Activated T-helper 9 cell treated with anti-CD3 and anti-CD28 coated beads, Interleukin-2, amount 50 U/mL, for 16 hours (primary cell): ENCODE measurements at places on chromosomes 16 and 17.

- no peak for DNase-seq
Measured at GRCh38 chr17:47276868-47277267, 23.2 kb downstream of the ITGB3 start.

DNA sequence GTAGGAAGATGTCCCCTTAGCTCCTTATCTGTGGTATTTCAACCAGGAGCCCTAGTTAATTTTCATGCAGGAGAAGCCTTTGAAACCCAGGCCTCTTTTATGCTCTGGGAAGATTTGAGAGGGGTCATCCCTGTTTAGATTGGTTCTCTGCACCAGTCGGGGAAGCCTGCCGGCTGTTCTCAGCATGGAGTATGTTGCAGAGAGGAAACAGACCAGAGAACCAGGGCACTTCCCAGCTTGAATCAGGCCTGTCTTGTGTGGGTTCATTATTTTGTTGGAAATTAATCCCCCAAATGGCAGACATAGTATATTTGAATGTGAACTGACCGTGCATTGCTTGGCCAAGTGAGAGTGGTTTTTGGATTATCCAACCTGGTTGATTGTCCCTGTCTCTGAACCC, 1082.1 kb upstream of the RBFOX1 start:
- no peak for DNase-seq

DNA sequence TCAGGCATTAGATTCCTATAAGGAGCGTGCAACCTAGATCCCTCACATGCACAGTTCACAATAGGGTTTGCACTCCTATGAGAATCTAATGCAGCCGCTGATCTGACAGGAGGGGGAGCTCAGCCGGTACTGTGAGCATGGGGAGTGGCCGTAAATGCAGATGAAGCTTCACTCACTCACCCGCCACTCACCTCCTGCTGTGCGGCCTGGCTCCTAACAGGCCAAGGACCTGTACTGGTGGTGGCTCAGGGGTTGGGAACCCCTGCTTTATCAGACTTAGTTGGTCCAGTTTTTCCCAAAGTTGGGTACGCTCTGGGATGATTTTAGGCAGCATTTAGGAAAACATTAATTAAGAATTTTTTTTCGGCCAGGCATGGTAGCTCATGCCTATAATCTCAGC, 103.8 kb downstream of the MARF1 start:
- no peak for DNase-seq

- no peak for DNase-seq
Measured at GRCh38 chr17:40440166-40440565, 3.1 kb upstream of the IGFBP4 start.

DNA sequence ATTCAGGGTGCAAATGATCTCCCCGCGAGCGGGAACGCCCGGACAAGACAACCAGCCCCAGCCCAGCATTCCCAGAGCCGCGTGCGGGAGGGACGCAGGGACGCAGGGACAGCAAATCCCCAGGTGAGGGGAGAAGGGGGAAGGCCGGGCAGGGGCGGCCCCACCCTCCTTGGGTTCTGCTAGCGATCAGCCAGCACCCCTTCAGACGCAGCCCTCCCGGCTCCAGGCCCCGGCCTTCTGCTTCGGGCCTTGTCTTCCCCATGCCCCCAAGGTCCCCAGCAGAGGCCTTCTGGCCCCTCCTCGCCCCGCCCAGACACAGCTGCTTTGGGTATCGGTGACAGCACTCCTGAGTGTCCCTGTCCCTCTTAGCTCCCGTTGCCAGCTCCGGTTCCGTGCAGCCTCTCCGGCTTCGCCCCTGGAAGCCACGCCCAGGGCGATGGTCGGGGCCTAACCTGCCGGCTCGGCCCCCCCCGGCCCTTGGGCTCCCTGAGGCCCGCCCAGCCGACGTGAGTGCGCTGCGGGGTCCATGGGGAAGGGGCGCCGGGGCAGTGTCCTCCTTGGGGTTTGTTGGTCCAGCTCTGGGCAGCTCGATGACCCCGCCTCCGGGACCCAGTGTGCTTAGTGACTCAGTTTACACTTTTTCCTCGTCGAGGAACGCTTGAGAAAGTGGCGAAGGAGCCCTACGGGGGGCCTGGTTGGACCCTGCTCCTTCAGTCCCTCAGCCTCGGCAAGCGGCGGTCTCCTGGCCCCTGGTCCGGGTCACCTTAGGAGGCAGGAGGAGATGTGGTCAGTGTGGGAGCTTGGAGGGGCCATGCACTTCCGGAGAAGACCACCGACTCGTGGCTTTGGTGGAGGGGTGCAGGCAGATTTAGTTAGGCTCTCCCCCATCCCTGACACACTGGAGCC, 50.5 kb upstream of the AMZ2 start:
- no peak for DNase-seq

DNA sequence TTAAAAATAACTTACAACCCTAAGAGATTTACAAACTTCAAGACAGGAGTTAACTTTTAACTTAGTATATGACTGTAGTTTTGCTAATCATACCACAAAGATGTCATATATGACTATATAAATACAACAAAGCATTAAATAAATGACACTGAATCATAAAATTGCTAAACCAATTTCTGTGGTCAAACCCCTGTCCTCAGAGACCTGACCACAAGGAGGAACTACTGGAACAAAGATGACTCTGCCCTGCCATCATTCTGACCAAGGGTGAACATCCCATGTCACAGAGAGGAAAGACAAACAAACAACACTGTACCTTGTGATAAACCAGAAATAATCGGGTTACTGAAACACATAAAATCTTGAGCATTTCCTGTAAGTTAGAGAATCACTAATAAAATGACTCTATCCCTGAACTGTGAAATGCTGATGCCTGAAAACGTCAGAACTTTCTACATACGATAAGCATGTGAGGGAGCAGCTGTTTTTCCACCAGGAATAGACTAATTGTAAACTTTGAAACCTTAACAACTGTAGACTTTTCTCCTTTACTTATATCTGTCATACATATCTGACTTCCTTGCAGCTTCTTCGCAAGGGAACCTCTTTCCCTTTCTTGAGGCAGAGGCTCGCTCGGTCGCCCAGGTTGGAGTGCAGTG, 47.9 kb downstream of the WDR59 start:
- DNase-seq = no peak

DNA sequence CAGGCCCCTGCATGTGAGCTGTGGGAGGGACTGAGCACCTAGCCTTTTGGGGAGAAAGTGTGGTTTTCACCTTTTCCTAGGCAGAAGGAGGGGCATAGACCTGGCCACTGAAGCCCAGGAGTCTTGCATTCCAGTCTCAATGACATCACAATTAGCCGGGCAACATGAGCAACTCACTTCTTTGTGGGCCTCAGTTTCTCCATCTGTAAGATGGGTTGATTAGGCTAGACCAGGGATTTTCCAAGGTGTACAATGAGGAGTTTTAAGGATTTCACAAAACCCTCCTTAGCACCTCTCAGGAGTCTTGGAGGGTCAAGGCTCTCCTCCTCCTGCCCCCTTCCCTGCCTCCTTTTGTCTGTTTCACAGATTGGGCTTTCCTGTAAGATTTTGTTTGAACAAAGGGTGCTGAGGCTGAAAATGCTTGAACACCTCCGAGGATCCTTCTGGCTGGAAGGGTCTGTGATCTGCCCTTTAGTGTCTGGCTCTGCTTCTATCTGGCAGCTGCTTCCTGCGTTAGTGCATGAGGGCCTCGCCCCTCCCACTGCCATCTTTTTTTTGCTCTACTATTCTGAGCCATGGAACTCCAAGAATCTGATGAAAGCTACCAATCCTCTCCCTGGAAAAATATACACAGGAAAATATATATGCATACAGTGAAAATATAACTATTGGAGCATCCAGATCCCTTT, 52.4 kb upstream of the ETV4 start:
- no peak for DNase-seq

DNA sequence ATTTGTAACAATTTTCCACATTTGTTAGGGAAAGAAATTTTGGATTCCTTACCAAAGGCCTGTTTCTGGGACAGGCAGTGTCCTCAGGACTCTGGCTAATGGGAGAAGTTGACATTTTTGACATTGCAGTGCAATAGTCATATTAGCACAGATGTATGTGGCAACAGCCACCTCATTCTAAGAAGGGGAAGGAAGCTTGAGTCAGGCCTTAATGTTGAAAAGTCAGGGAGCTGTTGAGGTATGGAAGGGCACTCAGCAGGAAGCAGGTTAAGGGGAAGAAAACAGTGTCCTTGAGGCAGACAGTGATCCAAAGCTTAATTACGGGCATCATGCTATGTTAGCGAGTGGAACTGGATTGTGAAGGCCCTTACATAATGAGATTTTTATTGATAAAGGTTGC, 20.9 kb downstream of the AKTIP start:
- DNase-seq = no peak

DNA sequence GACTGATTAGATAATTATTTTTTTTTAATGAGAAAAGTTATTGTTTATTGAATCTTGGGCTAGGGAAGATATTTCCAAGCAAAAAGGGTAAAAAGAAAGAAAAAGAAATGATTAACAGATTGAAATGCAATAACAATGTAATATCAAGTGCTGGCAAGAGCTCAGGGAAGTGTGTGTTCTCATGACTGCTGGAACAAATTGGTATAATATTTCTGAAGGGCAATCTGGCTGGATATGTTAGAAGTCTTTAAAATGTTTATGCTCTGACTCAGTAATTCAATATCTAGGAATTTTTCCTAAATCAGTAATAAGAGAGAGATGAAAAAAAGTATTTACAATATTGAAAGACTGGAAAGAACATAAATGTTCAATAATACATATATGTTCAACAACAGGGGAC, 7.6 kb upstream of the ZNF624 start:
- no peak for DNase-seq

DNA sequence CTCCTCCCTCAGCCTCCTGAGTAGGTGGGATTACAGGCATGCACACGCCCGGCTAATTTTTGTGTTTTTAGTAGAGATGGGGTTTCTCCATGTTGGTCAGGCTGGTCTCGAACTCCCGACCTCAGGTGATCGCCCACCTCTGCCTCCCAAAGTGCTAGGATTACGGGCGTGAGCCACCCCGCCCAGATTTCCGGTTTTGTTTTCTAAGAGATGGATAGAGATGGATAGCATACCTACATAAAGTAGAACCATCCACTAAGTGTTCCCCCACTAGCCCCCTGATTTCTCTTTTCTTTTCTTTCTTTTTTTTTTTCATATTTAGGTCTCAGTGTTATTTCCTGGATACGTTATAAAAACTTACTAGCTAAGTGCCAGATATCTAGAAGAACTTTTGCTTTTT, 2.0 kb downstream of the WSB1 start:
- no peak for DNase-seq

DNA sequence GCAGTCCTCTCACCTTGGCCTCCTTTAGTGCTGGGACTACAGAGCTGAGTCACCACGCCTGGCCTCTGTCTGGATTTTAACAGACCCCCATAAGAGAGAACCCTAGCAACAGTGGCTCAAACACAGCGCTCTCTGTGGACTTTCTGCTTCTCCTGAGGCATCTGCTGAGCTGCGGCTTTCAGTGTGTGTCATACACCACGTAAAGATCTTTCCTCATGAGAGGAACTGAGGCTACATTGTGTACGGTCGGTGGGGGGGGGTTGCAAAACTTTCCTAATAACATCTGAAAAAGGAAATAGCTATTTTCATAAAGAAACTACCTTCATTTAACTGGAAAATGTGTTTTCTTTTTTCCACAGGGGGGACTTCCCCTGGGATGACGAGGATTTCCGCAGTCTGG, 32.9 kb downstream of the DEF8 start:
- DNase-seq = no peak

GRCh38 chr16:8346294-8346693, 244.0 kb downstream of the TMEM114 start:
- no peak for DNase-seq

GRCh38 chr17:57810721-57811637, 38.9 kb downstream of the MRPS23 start:
- DNase-seq = no peak

GRCh38 chr17:36117505-36118382, 14.1 kb downstream of the CCL4 start:
- DNase-seq = no peak

DNA sequence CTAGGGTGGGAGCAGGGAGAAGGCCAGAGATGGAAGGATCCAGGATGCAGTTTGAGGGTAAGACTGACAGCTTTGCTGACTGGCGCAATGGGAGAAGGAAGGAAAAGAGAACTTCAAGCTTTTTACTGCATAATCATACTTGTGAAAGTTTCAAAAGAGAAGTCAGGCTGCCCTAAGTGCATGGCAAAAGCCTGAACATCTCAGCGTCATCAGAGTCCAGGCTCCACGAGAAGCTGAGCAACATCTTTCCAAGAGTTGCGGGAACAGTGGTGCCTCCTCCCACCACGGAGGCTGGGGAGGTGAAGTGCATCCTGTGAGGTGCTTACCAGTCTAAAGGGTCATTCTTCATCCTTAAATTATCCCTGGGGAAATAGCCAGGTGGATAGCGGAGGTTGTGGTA, 26.9 kb upstream of the SLC38A8 start:
- DNase-seq = no peak

DNA sequence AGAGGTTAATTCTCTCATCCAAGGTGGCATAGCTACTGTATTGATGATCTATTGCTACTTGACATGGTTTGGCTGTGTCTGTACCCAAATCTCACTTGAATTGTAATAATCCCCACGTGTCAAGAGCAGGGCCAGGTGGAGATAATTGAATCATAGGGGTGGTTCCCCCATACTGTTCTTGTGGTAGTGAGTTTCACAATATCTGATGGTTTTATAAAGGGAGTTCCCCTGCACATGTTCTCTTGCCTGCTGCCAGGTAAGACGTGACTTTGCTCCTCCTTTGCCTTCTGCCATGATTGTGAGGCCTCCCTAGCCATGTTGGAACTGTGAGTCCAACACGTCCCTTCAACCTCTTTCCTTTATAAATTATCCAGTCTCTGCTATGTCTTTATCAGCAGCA, 22.9 kb upstream of the CPPED1 start:
- DNase-seq = no peak

GRCh38 chr17:68955181-68955841, at the start of gene ABCA8:
Gene ABCA8, minus strand, starts transcription at chr17:68955392. Its CDS starts 13,358 bp downstream, at chr17:68942034.
- DNase-seq = no peak

DNA sequence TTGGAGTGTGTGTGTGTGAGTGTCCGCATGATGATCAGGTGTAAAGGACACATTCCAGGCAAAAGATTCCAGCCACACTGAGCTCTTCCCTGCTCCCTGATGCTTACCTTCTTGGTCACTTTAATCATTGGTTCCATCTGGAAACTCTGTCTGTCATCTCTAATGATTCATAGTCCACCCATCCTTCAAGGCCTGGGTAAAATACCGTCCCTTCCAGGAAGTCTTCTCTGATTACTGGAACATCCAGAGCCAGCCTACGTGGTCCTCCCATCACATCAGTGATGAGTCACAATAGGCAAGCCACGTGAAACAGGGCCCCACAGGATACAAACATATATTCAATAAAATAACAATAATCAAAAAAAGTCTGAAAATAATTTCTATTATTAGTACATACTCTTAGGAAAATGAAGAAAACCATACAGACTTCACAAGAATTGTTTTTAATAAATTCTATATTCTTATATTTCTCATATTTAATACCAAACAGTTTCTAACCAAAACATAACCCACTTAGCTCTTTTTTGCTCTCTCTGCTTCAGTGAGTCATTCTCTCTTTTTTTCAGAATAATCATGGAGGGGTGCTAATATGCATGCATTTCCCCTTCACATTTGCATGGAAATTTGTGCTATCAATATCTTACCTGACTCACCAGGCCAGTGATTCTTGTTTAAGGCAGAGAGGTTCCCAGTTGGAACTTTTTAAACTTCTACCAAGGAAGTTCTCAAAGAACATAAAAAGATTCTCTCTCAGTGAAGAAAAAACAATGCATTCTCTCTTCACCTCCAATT, 263.2 kb downstream of the TOX3 start:
- no peak for DNase-seq
